CD4-positive, alpha-beta T cell treated with Interleukin-21 for 1 hour (primary cell): ENCODE measurements at places on chromosomes 6 and 20.
A peak's percentile ranks its signal among the peaks of the same experiment; 100 is the strongest.

DNA sequence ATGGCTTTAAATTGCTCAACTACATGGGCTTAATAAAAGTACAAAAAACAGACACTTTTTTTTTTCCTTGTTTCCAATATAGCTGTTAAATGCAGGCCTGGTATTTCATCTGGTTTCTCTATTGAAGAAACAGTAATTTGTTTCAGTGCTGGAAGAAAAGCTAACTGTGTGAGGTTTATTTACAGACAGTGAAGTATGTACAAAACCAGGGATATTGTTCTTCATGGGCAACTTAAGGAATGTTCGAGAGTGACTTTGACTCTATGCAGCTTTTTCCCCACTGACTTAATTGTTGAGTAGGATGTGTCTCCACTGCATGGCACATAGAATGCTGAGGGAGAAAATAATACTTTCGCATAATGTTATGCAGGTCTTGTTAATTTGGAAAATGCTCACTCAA, 31.0 kb upstream of the PRL start:
- DNase-seq: no peak

DNA sequence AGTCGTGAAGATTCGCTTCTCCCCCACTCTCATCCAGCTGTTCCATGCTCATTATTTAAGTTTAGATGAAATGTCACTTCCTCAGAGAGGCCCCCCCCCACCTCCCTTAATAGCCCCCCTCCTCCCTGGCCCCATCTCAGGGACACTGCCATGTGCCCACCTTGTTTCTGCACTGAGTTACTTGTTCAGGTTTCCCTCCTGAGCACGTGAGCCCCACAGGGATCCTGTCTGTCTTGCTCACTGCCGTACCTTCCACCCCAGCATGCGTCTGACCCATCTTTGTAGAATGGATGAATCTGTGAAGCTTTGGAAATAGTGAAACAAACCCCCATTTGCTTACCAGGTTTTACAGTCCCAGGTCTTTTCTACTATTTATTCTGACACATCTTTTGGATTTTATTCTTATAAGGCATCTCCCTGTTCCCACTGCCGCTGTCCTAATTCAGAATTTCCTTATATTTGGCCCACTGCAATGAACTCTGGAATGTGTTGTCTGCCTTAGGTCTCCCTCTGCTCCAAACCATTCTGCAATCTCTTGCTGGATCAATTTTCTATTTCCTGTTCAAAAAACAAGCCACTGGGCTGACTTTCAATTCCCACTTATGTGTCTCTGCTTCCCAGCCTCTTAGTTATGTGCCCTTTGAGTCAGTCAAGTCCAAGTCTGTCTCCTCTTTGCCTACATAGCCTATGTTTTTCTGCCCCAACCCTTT, 136.5 kb upstream of the ECI2 start:
- DNase-seq: no peak

GRCh38 chr20:55437798-55438415, 567.4 kb downstream of the CBLN4 start:
- no peak for DNase-seq

GRCh38 chr6:138004430-138005287, 102.6 kb downstream of the PERP start:
- peak; percentile 49 for DNase-seq

DNA sequence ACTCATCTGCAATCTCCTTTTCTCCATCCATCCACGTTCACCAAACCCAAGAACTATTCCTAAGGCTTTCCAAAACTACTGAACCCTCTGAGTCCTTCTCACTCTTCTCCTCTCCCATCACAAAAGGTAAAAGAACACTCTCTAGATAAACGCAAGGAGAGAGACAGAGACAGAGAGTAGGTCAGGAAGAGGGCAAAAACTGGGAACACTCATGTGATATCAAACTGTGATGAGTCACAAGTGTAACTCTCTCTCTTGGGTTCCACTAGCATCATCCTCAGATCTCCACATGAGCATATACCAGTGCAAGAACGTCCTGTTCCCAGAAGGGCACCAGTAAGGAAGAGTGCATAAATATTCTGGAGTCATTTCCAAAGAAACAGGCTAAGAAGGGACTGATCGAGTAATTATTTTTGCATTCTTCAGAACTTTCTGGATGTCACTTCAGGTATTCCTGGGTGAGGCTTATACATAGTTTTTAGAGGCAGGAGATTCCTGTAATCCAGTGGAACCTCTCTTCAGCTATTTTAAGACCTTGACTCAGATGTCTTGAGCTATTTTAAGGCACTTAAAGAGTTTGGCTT, 47.3 kb upstream of the STXBP5 start:
- DNase-seq: no peak

GRCh38 chr6:90701146-90701781, 114.4 kb upstream of the MAP3K7 start:
- DNase-seq: no peak

GRCh38 chr6:24426729-24427446, 24.2 kb downstream of the MRS2 start:
- no peak for DNase-seq

GRCh38 chr6:11023032-11023431, 21.1 kb downstream of the ELOVL2 start:
- no peak for DNase-seq

GRCh38 chr6:50826037-50826761, 7.5 kb downstream of the TFAP2B start:
- no peak for DNase-seq

DNA sequence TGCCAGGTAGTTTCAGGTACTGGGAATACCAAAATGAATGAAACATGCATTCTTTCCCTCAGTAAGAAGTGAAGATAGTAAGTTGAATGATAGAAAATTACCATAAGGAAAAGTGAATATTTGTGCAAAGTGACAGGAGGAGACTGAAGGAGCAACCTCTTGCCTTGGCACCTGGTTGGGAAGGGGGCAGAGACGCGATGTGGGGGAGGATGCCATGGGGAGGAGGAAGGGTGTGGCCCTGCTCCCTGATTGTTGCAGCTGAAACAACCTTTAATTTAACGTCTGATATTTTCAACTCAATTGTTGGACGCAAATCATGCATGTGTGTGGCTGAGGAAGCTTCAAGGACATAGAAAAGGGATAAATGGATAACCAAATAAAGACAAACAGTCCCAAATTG, 72.1 kb upstream of the ENPP5 start:
- DNase-seq: no peak

- no peak for DNase-seq
Measured at GRCh38 chr6:155676346-155676745, 220.7 kb upstream of the NOX3 start.

- no peak for DNase-seq
Measured at GRCh38 chr6:78308025-78308424, 559.3 kb upstream of the IRAK1BP1 start.

DNA sequence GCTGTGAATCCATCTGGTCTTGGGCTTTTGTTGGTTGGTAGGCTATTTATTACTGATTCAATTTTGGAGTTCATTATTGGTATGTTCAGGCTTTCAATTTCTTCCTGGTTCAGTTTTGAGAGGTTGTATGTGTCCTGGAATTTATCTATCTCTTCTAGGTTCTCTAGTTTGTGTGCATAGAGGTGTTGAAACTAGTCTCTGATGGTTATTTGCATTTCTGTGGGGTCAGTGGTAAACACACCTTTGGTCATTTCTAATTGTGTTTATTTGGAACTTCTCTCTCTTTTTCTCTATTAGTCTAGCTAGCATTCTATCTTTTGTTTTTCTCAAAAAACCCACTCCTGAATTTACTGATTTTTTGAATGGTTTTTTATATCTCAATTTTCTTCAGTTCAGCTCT, 70.1 kb upstream of the IRAK1BP1 start:
- no peak for DNase-seq

GRCh38 chr6:118704915-118705314, 53.5 kb upstream of the CEP85L start:
- DNase-seq: no peak

- no peak for DNase-seq
Measured at GRCh38 chr6:150770637-150771036, 94.9 kb upstream of the MTHFD1L start.

DNA sequence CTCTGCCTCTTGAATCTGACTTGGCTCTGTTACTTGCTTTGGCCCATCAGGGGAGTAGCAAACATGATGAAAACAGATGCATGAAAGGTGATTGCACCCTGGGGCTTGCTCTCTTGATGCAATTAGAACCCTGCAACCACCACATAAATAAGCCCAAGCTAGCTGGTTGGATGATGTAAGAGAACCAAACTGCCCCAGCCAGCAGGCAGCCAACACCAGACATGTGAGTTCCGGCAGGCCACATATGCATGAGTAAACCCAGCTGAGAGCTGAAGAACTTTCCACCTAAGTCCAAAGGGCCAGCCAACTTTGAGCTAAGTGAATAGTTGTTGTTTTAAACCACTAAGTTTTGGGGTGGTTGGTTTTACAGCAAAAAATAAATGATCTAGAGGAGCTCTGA, 268.4 kb downstream of the FARS2 start:
- no peak for DNase-seq

GRCh38 chr6:69012211-69012610, 377.1 kb downstream of the ADGRB3 start:
- DNase-seq: no peak

GRCh38 chr6:122007339-122007738, 392.1 kb upstream of the HSF2 start:
- no peak for DNase-seq

DNA sequence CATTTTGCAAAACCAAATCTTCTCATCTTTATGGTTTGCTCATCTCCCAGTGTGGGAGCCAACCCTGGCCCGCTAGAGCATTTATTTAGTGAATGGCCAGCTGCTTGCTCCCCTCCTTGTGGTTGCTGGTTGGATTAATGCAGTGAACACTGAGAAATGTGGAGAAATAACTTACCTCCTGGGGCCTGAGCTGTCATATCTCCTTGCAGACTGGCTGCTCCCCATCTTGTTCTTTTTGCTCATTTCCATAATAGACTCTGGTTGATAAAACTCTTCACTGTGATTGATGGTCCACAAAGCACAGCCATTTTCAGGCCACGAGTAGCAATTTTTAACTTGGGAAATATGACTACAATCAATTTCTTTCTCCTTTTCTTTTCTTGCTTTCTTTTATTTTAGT, 1078.5 kb upstream of the FLRT3 start:
- no peak for DNase-seq

DNA sequence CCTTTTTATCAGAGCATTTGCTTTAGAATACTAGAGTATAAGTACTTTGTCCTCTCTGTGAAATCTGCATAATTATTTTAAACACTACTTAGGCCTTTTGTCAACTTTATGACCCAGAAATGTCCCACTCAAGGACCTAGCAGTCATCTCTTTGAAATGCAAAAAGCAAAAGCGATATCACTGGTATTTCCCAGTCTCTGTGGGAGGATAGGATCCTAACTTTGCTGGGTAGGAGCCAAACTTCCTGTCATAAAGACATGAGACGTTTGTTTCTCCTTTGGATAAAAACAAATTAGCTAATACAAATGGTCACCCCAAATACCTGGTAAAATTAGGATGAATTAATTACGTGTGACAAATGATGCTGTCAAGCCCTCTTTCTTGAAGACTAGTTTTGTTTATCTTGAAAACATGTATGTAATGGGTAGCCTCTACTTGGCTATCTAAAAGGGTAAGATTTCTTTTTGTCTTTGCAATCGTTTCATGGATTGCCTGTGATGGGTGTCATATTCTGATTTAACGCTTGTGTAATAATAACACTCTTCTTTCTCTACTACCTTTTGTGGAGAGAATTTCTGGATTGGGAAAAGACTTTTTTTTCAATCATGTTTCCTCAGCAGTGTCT, 36.2 kb downstream of the DCDC2 start:
- no peak for DNase-seq

GRCh38 chr20:60765821-60766403, 486.1 kb upstream of the CDH4 start:
- no peak for DNase-seq

GRCh38 chr6:6494677-6495076, 93.8 kb upstream of the LY86 start:
- DNase-seq: no peak

GRCh38 chr6:100475554-100476320, 11.0 kb upstream of the SIM1 start:
- no peak for DNase-seq

DNA sequence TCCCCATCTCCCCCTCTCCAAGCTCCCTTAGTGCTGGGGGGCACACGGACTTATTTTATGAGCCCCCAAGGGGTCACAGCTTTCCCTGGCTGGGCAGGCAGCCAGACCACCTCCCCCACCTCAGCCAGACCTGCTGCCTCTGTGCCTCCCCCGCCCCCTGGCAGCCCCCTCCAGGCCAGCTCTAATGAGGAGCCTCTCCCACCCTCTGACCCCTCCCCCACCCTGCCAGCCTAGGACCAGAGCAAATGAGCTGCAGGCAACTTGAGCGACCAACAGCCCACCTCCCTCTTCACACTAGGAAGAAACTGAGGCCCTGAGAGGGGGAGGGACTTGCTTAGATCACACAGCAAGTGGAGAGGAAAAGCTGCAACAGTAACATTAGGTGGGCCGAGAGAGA, 1.9 kb downstream of the GDF5 start:
- no peak for DNase-seq

DNA sequence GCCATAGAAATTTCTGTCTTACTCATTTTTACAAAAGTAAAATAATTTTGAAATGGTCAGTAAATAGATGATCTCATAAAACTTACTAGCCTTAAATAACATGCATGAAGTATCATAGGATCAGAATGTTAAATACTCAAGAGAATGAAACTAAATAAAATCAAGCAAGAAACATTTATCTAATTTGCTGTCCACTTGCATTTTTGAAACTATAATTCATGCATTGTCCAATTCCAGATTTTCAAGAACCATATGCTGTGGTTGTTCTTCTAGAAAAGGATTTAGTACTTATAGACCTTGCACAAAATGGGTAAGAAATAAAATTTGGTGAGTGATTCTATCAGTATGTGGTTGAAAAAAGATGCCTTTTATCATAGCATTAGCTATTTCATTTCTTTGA, 107.0 kb downstream of the STXBP5 start:
- no peak for DNase-seq

DNA sequence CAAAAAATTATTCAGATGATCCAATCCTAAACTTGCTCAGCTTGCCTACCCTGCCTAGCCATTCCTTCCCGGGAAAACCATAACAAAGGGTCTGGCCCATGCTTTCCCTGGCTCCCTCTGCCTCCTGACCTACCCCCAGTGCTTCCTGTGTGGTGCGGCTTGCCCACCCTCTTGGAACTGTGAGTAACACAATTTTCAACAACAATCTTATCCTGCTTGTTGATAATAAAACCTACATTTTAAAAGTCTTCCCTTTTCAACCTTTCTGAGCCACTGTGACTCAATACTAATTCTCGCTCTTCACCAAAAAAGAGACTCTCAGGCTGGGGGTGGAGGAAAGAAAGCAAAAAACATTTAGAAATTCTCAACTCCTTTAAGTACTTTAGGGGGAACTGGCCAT, 18.0 kb downstream of the EXOC2 start:
- DNase-seq: no peak

DNA sequence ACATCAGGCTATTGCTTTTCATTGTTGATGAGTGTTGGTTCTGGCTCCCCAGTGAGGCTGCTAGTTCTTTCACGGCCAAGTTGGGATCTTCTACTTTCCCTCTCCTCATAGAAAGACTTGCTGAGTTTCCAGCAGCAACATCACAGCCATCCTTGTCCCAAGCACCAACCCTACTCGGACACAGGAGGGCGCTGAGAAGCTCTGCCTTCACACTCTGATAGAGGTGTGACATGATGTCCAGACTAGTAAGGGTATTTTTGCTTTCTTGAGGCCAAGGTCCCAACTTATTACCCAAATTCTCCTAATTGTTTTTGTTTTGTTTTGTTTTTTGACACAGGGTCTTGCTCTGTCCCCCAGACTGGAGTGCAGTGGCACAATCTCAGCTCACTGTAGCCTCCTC, 3.0 kb upstream of the GCM1 start:
- DNase-seq: no peak
